Suppressor macrophage (primary cell): ENCODE measurements at places on chromosomes 4 and X.

GRCh38 chr4:179372746-179373145 lies 1930.5 kb upstream of the AGA start:
- no peak for DNase-seq

DNA sequence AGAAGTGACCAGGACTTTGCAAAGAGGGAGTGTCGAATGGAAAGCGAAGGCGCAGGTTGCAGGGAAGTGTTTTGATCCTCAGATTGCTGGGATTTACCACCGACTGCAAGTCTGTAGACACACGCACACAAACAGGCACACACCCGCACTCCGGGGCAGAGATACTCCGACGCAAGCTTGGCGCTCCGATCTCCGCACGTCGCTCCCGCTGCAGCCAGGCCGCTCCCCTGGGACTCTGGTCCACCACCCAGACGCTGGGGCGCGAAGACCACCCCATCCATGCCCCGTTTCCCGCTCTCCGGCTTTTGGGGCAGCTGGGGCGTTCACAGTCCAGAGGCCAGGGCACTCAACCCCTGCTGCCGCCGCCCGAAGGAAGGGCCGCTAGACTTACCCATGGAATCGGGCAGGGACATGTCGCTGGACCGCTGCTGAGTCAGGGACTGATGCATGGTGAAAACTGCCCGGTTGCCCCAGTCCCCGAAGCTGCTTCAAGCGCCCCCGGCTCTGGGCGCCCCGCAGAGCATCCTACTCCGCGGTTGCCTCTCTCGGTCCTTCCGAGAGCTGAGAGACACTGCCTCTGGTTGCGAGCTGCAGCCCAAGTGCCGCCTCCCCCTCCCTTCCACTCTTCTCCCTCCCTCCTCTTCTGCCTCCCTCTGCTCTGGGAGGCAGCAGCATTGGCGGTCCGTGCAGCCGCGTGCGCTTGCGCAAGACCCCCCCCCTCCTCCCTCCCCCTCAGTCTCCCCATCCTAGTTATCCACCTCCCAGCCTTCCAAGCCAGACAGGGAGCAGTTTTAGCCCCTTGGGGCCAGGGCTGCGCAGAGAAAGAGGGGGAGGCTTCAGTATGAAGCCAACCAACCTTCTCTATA lies at the start of gene TMEM255A:
TSS of gene TMEM255A (minus strand) at position 601 of the 866 bp plus-strand sequence. CDS start at position 449, 152 bp downstream.
- no peak for DNase-seq

- DNase-seq = no peak
Measured at GRCh38 chrX:9785254-9785943, 830 bp upstream of the SHROOM2 start.

- DNase-seq = peak; percentile 28
Measured at GRCh38 chrX:44596277-44596676, 53.6 kb upstream of the FUNDC1 start.

DNA sequence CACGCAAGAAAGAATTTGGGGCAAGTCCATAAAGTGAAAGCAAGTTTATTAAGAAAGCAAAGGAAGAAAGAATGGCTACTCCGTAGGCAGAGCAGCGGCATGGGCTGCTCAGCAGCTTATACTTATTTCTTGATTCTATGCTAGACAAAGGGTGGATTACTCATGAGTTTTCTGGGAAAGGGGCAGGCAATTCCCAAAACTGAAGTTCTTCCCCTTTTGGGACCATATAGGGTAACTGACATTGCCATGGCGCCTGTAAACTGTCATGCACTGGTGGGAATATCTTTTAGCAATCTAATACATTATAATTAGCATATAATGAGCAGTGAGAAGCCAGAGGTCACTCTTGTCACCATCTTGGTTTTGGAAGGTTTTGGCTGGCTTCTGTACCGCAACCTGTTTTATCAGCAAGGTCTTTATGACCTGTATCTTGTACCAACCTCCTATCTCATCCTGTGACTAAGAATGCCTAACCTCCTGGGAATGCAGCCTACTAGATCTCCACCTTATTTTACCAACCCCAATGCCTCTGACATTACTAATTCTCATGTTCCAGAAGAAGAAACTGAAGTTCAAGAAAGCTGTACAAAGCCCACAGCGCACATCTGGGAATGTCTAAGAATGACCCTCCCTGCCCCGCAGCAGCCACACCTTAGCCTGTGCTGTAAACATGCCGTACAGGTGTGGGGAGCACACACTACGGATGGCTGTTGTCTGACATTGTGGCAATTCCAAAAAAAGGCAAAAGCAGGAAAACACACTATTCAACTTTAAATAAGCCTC lies 18.6 kb downstream of the RXFP1 start:
- DNase-seq = no peak

DNA sequence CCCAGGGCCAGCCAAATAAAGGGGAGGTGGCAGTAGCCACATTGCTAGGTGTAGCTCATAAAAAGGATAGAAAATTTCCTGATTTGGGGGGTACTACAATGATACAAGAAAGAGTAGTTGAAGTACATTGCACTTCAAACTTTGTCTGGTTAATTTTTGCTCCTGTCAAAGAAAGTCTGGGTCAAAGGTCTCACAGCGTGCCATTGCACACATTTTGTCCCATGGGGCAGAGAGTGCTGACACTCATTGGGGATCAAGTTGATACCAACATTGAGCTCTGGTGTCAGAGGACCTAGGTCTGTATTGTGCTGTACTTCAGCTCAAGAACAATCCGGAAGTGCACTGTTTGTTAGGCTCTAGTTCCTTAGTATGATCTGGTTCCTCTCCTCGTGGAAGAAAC lies 229.2 kb upstream of the AGTR2 start:
- DNase-seq = no peak

GRCh38 chr4:162770761-162771490 lies 395.8 kb downstream of the NAF1 start:
- no peak for DNase-seq

DNA sequence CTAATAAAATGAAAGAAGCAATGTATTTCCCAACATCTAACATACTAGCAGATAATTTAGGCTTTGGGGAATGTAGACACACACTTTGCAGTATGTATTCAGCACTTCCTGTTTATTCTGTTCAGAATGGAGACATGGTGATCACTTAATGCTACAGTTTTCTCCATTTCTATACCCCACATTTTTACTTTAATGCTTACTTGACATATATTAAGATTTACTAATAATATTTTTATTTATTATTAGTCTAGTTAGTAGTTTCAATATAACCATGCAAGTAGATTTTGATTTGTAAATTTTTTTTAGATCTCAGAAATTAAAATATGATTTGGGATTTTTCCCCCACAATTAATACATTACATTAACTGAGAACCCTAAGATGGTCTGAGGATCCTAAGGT lies 98.4 kb downstream of the PRSS12 start:
- DNase-seq = no peak

GRCh38 chrX:131869182-131869581 lies 153.9 kb upstream of the STK26 start:
- DNase-seq = no peak

DNA sequence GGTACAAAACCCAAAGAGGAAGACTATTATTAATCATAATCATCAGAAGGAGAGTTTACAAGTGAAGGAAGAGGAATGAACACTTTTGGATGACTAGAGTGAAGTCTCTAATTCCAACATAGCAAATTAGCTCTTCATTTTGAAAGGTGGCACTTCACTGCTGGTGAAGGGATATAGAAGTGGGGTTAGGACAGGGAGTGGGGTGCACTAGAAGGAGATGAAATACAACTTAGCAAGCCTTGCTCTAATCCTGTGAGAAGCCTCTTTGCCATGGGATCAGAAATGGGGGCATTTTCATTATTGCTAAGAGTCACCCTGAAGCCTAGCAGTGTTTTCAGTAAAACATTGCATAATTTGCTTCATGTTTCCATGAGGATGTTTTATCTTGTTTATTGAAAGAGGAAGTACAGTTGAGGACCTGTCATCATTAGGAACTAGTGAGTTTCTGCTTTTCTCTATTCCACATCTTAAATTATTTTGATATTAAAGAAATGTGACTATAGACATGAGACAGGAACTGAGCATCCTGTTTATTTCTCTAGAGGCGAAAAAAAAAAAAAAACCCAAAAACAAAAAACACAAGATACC lies 9.3 kb upstream of the GRPR start:
- peak; percentile 28 for DNase-seq
